ENCODE measurements at places on chromosomes 11 and 22. TPM values are rescaled to one million over a fixed set of nuclear protein-coding genes. Genes with fewer than 3 reads are reported as not detected.

DNA sequence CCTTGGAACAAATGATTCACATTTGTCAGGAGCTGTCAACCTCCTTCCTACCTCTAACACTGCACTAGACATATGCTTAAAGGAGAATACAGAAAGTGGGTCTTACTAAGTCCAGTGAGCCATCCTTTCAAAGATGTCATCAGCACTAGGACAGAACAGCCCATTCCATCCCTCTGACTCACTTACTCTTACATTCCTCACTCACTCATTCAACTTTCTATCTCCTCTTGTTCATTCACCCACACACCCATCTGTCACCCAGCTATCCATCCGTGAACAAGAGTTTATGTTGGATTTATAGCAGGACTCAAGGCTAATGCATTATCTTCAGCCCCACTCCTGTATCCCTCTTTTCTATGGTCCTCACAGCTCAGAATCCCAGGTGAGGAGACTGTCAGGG is 9.1 kb downstream of the INSC start:
- DNase-seq: no peak
- H3K4me3 ChIP-seq: no peak overlapping the region
- no peaks in the 10 kb centered on the region for H3K27me3 ChIP-seq

DNA sequence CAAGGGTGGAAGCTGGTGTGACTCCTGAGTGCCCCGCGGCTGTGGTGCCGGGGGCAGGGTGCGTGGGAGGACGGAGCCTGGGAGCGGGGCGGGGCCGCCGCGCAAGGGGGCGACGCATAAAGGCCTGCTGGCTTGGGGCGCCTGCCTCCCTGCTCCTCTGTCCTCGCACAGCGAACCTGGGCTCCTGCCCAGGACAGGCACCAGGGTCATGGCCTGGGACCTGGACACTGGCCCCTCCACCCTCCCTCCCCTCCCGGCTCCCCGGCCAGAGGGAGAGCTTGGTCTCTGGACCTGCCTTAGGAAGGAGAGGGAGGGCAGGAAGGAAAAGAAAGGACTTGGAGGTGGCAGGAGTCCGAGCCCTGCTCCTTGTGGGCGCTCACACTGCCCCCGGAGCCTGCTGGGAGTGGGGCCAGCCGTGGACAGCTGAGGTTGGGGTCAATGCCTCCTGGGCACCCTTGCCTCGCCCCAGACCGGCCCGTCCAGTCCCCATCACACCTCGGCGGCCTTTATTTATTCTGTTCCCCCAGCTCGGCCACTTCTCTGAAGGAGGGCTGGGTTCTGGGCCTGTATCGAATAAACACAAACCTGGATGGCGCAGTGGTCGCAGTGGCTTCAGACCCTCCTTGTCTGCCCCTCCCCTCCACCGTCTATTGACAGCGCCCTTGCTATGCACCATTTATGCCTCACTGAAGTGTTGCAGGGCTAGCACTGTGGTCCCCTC is 8.7 kb downstream of the SLC16A8 start:
- H3K4me3 ChIP-seq: no peak overlapping the region
- no peaks in the 10 kb centered on the region for H3K27me3 ChIP-seq
- H3K27ac ChIP-seq: no peak overlapping the region
- H3K4me1 ChIP-seq: no peaks in the 10 kb centered on the region

DNA sequence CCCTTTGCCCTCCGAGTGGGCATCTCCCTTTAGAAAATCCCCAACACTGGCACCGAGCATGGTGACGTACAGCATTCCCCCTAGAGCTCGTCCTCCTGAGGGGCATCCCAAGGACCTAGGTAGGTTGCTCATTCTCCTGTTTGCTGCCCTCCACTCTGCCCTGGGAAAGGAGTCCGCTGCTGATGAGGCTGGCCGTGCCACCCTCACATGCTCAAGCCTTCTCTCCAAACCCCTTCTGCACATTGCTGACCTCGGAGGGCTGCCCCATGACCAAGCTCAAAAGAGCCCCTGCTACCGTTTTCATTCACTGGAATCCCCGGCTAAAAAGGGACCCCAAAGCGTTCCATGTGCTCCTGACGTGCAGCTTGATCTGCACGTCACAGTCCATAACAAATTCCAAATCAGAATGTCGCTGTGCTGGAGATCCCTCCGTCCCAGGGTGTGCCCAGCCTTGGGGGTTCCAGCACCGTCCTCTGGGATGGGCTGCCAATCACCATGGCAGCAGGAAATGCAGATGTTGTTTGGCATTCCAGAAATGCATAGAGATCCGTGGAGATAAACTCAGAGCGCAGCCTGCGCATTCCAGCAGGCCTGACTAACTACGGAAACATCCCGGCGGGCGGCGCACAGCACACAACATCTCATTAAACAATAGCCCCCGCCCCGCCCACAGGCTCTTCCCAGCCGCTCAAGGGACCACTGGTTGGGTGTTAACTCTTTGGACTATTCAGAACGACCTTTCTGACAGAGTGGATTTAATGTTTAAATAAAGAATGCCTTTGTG is 26.3 kb upstream of the GNB1L start:
- H3K4me1 ChIP-seq: no peaks in the 10 kb centered on the region
- DNase-seq: no peak
- H3K27ac ChIP-seq: no peak overlapping the region
- no peak overlapping the region for H3K4me3 ChIP-seq
- no peaks in the 10 kb centered on the region for H3K27me3 ChIP-seq
- H3K36me3 ChIP-seq: peaks cover 5% of the 10 kb centered on the region

DNA sequence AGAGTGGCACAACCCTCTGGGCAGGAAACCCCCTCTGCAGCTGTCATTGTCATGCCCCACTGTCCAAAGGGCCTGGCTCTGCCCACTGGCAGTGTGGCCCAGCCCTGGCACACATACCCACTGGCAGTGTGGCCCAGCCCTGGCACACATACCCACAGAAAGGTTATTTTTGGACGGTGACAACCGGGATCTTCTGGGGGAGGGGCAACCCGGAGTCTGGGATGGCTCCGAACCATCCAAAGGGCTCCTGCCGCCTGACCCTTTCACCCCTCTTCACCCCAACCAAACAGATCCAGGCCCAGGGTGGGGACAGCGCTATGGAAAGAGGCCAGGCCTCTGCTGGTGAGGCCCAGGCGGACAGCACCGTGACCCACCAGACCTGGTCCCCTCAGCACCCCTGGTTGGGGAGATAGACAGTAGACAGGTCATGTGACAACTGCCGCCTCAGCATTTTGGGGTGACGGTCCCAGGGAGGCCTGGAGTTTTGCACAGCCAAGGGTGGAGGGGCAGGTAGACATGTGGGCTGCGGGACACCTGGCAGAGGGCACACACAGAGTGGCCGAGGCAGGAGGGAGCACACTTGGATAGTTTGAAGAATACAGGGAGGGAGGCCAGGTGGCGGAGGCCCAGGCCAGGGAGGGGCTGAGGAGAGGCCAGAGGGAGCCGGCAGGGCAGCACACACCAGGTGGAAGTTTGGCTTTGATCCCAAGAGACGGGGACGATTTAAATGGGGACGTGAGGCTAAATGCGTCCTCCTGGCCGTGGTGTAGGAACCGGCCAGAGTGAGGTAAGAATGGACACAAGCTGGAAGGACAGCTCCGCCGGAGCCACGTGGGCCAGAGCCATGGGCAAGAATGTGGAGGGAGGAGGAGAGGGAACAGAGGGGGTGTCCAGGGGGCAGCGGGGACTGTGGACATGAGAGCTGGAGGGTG is 2.9 kb downstream of the MAPK12 start:
- no peak for DNase-seq
- peaks cover 15% of the 10 kb centered on the region for H3K27me3 ChIP-seq
- H3K36me3 ChIP-seq: no peaks in the 10 kb centered on the region
- H3K27ac ChIP-seq: no peak overlapping the region
- H3K4me1 ChIP-seq: peaks cover 5% of the 10 kb centered on the region

DNA sequence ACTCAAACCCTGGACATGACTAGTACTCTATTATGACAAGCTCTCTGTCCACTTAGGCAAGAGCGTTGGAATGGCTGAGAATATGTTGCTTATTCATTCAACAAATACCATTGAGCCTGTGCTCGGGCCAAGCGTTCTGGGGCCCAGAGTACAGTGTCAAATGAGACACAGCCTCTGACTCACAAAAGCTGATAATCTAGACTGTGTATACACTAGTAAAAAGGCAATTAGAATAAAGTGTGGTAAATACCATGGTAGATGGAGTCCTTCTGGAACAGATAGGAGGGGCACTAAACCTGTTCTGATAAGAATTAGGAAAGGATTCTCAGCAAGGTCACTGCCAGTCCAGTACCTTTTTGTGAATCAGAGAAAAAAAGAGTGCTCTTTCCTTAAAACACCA is 24.7 kb downstream of the KCNE3 start:
- H3K27me3 ChIP-seq: no peaks in the 10 kb centered on the region
- no peaks in the 10 kb centered on the region for H3K4me1 ChIP-seq
- no peaks in the 10 kb centered on the region for H3K36me3 ChIP-seq
- peak overlapping the region; percentile 25 for H3K27ac ChIP-seq
- DNase-seq: no peak

GRCh38 chr11:77381729-77382665 is 80.5 kb upstream of the GDPD4 start:
- H3K27ac ChIP-seq: no peak overlapping the region
- no peaks in the 10 kb centered on the region for H3K36me3 ChIP-seq
- H3K4me3 ChIP-seq: no peak overlapping the region

- no peak overlapping the region for H3K4me3 ChIP-seq
- no peaks in the 10 kb centered on the region for H3K27me3 ChIP-seq
- H3K27ac ChIP-seq: no peak overlapping the region
- no peaks in the 10 kb centered on the region for H3K36me3 ChIP-seq
These were observed 22.1 kb downstream of the FAM76B start for GRCh38 chr11:95767498-95767897.

Gene TMEM86A
- total RNA-seq: 0.53 TPM

DNA sequence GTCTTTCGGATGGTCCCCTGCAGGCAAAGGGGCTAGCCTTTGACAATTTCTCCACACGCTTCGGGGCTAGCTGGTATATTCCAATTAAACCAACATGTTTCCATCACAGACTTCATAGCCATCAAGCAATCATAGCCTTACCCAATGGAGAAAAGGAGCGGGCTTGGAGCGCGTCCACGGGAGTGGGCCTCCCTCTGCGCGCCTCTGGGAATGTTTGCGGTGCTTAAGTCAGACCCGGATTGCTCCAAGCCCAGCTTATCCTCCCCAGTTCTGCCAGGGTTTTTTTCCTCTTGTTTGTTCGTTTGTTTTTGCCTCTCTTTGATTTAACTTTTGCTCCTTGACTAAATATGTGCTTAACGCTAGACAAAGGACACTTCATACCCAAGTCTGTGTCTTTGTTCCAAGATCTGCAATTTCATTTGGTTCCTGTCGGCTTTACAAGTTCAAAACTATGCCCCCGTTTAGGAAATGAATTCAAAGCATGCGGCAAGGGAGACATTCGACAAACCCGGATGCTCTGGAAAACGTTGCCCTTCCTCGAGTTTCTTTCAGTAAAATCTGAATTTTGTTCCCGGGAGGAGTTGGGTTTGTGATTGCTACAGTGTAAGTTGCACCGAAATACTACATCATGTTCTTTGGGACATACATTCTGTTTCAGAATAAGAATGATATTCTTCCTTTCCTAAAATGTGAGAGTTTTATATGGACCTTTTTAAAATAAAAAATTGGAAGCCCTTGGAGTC is 1.0 kb upstream of the GLB1L2 start:
- DNase-seq: no peak
- H3K27ac ChIP-seq: no peak overlapping the region
- no peaks in the 10 kb centered on the region for H3K4me1 ChIP-seq
- peak overlapping the region; percentile 7 for H3K4me3 ChIP-seq
- no peaks in the 10 kb centered on the region for H3K27me3 ChIP-seq

Gene IL17REL
- total RNA-seq: 1.1 TPM

Gene TBX10
- 82.5 TPM for total RNA-seq
